ENCODE measurements at places on chromosomes 11 and 22.
A peak's percentile ranks its signal among the peaks of the same experiment; 100 is the strongest.

GRCh38 chr22:45583504-45583903, 80.8 kb downstream of the FBLN1 start:
- peak; percentile 20 for DNase-seq

GRCh38 chr11:120995184-120995583, 28.7 kb upstream of the TBCEL start:
- DNase-seq: no peak

DNA sequence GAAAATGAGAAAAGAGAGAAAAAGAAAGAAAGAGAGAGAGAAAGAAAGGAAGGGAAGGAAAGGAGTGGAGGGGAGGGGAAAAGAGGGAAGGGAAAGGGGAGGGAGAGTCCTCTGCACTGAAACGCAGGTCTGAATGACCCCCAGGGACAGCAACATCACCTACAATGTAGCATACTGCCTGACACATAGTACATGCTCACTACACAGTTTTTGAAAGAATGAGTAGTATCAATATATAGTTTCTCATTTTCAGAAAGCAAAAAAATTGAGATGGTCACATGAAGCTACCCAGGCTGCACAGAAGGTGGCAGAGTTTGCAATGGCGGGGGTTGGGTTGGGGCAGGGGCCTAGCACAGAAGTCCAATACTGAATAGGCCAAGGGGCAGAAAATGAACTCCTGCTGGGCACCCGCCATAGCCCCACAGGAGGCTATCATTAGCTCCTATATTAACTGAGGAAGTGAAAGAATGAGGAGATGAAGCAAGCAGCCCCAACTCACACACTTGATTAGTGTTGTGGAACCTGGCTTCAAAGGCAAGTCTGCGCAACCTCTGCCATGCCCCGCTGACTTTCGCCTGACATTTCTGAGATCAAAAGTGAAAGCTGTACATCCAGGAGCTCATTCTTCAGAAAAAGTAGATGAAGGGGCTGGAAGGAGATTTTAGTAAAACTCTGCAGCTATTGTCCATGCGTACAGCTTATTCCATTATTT, 241.2 kb upstream of the SYN3 start:
- peak; percentile 94 for DNase-seq

DNA sequence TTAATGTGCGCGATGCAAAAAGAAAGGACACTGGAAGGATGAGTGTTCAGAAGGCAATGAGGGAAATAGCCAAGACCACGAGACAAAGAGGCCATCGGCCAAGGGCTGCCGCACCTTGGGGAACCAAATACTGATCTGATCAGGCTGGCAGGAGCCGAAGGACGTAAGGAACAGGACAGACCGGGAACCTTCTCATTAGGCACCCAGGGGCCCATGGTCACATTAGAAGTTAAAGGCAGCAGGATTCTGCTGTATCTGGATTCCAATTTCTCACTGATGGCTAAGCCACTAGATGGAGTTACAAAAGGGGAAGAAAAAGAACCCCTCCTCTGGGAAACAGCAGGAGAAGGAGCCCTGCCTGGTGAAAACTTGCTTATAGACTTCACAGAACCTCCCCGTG, 28.8 kb upstream of the CPT1A start:
- DNase-seq: no peak

GRCh38 chr11:31813391-31814175, 2.5 kb upstream of the PAX6 start:
- DNase-seq: no peak
